Stimulated activated CD8-positive, alpha-beta memory T cell treated with anti-CD3 and anti-CD28 coated beads, Interleukin-2, amount 100 ng/mL, for 1 hour (primary cell): ENCODE measurements at places on chromosomes 5 and 9.

DNA sequence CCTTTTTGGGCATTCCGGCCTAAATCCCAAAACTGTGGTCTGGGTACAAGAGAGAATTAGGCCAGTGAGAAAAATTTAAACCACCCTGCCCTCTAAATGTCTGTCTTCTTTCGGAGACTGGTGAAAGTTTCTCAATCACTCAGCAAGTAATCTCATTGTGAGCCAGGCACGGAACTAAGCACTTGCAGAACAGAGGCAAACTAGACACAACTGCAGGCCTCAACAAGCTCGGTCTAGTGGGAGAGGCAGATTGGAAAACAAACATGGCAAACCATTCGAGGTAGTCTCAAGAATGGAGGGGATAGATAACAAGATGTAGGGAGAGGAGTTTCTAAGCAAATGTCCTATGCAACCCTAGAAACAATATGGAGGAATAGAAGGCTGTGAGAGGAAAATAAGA, 8.9 kb upstream of the C5orf58 start:
- DNase-seq, result no peak

DNA sequence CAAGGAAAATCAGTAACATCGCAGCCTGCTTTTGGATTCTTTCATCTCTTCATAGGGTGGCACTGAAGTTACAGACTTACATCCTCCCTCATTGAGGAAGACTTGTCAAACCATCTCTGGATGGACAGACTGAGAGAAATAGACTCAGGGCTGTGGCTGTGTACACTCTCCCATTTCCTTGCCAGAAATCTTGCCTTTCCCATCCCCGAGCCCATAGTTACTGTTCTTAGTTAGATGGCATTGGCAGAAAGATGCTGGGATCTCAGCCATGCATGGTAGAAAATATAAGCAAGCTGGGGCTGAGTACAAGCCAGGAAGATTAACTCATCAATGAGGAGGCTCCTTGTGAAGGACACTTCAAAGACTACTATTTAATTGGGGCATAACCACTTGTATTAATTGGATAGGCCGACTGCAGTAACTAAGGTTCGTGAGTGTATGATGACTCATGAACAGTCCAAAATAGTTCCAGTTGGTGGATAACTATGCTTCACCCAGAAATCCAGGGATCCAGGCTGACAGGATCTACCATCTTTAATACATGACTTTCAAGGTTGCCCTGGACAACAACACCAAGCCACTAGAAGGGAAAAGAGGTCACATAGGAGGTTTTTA, 137.9 kb downstream of the TMEM38B start:
- no peak for DNase-seq

DNA sequence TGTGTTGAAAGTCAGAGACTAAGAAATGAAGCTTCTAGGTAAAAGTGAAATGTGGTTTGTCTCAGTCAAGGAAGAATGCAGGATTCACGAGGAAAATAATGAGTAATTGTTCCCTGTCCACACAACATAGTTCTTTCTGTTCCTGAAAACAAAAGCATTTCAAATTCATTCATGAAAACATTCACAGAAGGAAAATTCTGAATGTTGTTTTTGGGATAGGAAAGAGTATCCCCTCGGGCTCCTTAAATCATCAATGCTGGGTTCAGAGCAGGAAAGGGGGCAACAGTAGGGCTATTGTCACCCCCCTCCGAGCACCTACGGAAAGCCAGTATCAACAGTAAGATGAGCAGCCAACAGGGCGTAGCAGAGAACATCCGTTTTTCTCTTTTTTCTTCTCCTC, 769.9 kb upstream of the ADAMTS16 start:
- no peak for DNase-seq

DNA sequence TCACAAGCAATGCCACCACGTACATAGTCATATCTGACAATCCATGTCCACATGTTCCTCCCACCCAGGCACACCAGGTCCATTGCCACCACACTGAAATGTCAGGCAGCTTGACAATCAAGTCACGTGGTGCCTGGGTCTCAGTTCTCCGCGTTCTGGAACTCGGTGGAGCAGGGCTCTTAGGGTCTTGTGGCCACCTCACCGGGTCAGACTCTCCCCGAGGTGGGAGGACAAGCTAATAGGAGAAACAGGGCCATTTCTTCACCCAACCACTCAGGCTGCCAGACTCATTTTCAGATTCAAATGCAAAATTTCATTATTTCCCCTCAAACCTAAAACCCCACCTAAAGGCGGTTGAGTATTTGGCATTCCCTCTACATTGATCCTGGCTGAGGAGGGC, 200.5 kb upstream of the GAS1 start:
- no peak for DNase-seq

GRCh38 chr5:92518318-92518904, 1062.6 kb downstream of the NR2F1-AS1 start:
- DNase-seq, result no peak
